ENCODE measurements at places on chromosomes 4 and X.

DNA sequence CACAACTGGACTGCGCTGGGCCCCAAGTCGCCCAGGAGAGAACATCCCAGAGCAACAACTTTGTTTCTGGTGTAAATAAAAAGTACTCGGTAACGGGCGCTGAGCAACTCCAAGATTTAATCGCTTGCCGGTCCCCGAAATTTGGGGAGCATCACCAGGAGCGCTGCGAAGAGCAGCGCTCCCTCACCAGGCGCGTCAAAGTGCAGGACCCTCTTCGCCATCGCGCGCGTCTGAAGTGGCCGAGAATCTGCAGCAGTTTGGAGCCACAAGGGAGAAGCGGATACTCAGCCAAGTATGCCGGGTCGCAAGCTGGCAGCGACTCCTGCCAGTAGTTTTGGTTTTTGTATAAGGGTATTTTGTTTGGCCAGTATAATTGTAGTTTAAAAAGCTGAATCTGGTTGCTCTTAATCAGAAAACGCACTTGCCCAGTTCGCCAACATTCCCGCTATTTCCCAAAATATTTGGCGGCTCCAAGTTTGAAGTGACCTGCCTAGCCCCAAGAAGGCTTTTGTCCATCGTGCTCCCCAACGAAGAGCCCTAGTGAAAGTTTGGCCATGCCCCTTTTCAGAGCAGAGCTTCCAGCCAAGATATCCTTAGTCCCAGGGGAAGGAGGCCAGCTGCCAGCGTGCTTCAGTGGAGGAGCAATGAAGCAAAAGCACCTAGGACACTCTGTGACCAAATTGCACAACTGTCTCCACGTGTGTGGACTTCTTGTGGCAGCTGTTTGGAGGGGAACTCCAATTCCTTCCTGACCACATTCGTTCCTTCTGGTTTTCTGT, 557 bp upstream of the KDR start:
- no peak for DNase-seq

DNA sequence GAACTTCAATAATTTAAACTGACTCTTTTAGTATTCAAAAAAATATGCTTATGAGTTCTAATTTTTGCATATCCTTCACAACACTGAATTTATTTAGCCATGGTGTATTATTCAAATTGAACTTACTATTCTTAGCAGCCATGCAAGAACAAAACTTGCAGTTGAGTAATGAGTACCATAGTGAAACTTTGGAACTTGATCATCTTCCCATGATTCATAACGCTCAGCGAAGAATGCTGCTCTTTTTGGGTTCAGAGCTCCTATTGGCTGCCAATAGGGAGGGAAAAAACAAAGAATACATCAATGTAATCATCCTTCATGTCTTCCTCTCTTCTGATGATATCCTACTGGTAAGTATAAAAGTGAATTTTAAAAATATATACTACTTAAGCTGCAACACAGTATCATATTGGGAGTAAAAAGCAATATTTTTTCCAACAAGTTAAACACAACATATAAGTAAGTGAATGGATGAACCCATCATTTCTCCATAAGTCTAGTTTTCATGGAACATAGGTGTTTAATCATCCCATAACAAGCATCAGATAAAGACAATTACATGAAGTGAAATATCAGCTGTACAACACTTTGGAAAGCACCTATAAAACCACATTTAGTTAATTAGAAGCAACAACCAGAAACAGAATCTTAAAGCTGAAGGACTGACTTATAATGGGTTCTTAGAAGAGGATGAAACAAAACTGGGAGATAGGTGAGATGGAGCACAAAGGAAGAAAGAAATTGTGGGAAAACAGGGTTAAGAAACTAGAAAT, 145.2 kb upstream of the MAB21L2 start:
- DNase-seq = no peak

DNA sequence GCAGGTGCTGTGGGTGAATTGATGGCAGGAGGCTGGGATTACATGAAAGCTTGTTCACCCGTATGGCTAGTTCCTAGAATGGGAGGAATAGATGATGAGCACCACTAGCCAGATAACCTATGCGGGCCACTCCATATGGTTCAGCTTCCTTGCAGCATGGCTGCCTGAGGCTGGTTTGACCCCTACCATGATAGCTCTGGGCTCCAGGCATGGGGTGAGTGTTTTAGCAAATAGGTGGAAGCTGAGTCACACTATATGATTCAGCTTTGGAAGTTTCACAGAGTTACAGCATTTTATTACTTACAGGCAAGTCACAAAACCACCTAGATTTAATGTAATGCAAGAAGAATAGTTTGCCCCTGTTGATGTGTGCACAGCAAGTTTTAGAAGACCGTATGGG, 603.2 kb downstream of the STIM2 start:
- DNase-seq = no peak

- DNase-seq = no peak
Observed at GRCh38 chrX:33014949-33015348, 196.4 kb downstream of the DMD start.

DNA sequence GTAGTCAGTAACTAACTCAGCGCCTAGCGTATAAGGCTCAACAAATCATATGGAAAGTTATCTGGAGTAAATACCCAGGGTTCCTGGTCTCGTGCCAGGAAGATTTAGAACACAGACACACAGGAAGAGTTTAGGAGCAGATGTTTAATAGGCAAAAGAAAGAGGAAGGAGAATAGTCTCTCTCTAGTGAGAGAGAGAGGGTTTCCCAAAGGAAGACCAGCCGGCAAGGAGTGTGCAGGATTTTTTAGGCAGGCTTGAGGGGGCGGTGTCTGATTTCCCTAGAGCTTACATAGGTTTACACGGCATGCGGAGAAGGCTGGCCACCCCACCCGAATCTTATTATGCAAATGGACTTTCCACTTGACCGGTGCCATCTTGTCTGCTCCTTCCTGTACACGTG, 284.0 kb upstream of the FRG1 start:
- no peak for DNase-seq

GRCh38 chrX:97119474-97120109, 235.9 kb downstream of the RPA4 start:
- no peak for DNase-seq

DNA sequence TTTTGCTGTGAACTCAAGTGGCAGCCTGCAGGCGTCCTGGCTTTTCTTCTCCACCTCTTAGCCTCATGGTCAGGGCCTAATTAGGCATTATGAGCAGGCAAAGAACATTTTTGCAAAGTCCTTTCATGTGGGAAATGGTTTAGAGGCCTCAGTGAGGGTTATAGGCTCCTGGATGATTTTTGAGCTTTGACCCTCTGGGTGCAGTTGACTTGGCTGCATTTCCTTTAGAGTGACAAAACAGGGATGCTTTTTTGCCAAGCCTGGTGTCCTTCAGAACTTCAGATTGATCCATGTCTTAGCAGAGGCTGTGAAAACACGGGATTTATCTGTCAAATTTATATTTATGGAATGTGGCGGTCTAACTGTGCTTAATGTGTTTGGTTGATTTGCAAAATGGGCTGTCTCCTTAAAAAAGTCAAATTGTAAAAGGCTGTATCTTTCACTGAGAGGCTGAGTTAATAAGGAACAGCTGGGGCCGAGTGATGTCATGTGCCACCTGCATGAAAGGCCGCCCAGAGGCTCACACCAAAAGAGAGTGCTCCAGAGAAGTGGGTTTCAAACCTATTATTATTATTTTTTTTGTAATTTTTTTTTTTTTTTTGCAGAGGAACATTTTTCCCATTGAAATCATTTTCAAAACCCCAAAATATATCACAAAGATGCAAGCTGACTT, 192.2 kb upstream of the ARX start:
- no peak for DNase-seq

DNA sequence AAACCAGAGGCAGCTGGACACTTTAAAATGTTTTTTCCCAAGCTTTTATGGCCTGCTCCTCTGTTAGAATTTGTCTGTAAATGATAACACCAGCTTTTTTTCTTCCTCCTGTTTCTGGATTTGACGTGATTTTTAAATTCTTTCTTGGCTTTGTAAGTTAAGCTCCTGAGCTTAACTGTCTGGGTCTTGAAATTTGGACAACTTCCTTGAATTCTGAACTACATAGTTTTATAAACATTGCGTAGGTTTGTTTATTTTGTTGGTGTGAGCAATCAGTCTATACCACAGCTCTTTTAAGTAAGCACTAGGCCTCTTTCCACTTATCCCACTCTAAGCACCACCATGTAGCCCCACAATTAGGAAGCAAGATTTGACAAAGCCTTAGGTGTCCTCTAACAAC, 144.4 kb upstream of the GUCY1A1 start:
- DNase-seq = no peak

GRCh38 chr4:186019269-186019668, 49.7 kb upstream of the TLR3 start:
- DNase-seq = no peak

DNA sequence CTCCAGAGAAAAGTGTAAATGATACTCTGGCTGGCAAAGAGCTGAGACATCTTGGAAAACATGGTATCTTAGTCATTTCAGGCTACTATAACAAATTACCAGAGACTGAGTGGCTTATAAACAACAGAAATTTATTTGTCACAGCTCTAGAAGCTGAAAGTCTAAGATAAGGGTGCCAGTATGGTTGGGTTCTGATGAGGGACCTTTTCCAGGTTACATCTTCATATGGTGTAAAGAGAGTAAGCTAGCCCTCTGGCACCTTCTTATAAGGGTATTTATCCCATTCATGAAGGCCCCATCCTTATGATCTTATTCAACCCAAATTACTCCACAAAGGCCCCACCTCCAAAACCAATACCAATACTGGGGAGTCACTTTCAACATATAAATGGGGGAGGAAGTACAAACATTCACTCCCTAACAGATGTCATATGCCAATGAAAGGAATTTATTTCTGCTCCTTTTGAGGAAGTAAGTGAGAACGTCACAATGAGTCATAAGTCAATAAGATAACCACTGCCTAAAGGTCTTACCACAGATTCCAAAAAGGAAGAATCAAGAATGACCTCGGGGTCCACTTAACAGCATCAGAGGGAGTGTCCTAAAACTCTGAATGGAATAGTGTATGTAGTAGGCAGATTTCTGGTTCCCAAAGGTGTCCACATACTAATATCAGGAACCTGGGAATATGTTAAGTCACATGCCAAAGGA, 246.6 kb downstream of the OPHN1 start:
- DNase-seq = no peak

GRCh38 chr4:186881521-186882220, 158.0 kb upstream of the FAT1 start:
- no peak for DNase-seq

GRCh38 chr4:26574563-26574962, 9.3 kb upstream of the TBC1D19 start:
- DNase-seq = no peak

DNA sequence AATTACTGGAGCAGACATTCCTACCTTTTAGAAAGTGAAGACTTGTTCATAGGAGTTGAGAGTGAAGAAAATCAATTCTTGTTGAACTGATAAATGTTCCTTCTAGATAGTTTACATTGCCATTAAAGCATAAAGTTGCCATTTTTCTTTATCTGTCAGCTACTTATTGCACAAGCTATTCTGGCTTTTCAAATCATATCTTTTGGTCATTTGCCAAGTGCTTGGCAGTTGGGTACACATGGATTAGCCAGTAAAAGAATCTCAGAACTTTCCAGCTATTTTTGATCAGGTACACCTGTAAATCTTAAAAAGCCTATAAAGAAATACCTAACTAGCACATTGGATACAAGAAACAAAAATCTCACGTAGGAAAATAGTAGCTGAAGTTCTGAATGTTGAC, 56.4 kb upstream of the PNPLA4 start:
- no peak for DNase-seq

All from ecto neural progenitor cell (in vitro differentiated cells).